ENCODE measurements at places on chromosomes 16 and 17.
A peak's percentile ranks its signal among the peaks of the same experiment; 100 is the strongest.

DNA sequence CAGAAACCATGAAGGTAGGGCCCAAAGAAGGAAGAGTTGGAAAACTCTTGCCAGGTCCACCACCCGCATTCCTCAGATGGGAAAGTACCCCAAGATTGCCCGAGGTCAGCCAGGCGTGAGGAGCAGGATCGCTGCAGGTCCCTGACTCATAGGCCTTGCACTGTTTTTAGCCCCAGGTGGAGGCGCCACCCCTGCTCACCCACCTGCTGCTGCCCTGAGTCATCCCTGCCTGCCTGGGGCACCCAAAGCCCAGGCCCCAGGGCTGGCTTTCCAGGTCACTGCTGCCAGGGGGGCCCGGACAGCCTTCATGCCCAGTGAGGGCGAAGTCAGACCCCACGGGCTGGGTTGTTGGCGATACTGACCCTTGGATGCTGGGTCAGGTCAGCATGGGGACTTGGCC is 100.9 kb downstream of the AMFR start:
- H3K36me3 ChIP-seq, result no peaks in the 10 kb centered on the region
- no peak overlapping the region for H3K4me3 ChIP-seq
- H3K27ac ChIP-seq, result no peak overlapping the region
- no peak for DNase-seq

GRCh38 chr17:44398692-44399691 is 9.5 kb upstream of the ITGA2B start:
- no peaks in the 10 kb centered on the region for H3K4me1 ChIP-seq
- peaks cover 36% of the 10 kb centered on the region for H3K36me3 ChIP-seq
- no peak overlapping the region for H3K4me3 ChIP-seq
- H3K27ac ChIP-seq, result no peak overlapping the region
- DNase-seq, result no peak

DNA sequence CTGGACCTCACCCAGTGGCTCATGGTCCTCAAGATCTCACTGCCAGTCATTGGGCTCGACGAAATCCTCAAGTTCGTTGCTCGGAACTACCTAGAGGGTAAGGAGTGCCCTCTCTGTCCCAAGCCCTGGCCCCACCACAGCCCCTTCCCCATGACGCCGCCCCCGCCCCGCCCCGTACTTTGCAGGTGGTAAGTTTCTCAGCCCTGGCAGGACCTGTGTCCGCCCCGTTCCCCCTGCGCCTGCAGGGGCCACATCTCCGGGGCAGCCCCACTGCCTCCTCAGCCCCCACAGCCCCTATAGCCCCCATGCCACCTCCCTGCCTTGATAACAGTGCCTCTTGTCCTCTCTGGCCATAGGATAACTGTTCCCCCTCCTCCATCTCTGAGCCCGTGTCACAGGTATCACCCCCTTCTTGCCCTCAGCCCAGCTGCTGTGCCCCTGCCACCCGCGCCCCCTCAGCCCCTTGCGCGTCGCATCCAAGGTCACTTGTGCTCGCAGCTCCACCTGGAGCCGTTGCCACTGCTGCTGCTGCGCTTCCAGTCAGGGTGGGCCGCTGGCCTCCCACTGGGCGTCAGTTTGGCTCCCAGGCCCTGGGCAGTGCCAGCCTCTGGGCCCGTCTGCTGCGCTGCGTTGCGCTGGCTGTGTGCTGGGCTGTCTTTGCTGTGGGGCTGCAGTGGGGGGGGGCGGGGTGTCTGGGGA is 21.5 kb downstream of the RABEP2 start:
- peaks cover 13% of the 10 kb centered on the region for H3K36me3 ChIP-seq
- H3K4me1 ChIP-seq, result no peaks in the 10 kb centered on the region
- no peak overlapping the region for H3K4me3 ChIP-seq

DNA sequence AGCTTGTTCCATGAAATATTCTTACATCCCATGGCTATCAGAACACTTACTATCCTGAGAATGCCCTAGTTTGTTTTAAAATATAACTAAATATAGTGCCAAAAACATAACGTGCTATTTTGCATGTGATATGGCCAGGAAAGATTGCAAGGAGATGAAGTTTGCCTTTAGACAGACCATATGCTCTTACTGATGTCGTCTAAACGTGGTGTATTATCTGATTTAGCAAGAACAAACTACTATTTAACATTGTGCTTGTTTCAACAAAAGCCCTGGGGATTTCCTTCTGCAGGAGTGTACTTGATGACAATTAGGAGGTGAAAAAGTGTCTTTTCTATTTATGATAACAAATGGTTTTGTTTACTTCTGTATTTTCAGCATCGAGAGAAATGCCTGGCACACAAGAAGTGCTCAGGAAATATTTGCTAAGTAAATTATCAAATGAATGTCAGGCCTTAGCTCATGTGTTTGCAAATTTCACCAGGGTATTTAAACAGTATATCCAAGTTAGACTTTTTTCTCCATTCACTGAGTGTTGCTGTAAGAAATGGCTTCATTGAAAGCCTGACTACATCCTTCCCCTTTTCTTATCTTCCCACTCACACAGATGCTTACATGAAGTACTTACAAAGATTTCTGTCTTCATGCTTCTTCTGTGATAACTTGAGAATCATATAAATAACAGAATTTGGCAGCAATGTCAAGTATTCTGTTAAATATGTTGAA is 1033.6 kb downstream of the CDH8 start:
- H3K27ac ChIP-seq, result no peak overlapping the region
- no peak for DNase-seq
- H3K4me3 ChIP-seq, result no peak overlapping the region
- H3K4me1 ChIP-seq, result no peaks in the 10 kb centered on the region
- H3K36me3 ChIP-seq, result no peaks in the 10 kb centered on the region

GRCh38 chr17:10327640-10328039 is 45.2 kb downstream of the MYH13 start:
- H3K27me3 ChIP-seq, result no peaks in the 10 kb centered on the region
- no peaks in the 10 kb centered on the region for H3K36me3 ChIP-seq

GRCh38 chr17:10205549-10206185 is 7.3 kb upstream of the GAS7 start:
- no peaks in the 10 kb centered on the region for H3K27me3 ChIP-seq
- H3K27ac ChIP-seq, result no peak overlapping the region
- H3K36me3 ChIP-seq, result no peaks in the 10 kb centered on the region
- no peak overlapping the region for H3K4me3 ChIP-seq
- no peaks in the 10 kb centered on the region for H3K4me1 ChIP-seq
- no peak for DNase-seq

GRCh38 chr17:82907797-82908542 is 68.1 kb upstream of the ZNF750 start:
- H3K4me3 ChIP-seq, result no peak overlapping the region
- H3K4me1 ChIP-seq, result no peaks in the 10 kb centered on the region
- DNase-seq, result no peak
- H3K27me3 ChIP-seq, result no peaks in the 10 kb centered on the region

DNA sequence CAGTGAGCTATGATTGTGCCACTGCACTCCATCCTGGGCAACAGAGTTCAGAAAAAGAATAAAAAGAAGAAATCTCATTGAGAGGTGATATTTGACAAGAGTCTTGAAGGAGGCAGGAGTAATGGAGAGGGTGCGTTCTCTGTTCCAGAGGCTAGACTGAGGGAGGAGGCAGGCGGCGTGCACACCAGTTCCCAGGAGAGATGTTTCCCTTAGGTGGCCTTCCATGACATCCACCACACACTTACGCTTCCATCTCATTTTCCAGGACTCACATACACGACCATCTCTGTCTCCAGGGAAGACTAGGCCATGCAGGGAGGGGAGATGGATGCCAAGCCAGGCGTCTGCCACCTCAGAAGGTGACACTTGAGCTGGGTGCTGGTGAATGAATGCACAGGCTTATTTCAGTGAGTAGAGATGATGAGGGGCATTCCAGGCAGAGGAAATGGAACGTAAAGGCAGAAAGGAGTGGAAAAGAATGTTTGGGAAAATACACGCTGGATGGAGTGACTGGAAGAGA is 25.3 kb upstream of the N4BP1 start:
- H3K27me3 ChIP-seq, result no peaks in the 10 kb centered on the region
- no peaks in the 10 kb centered on the region for H3K36me3 ChIP-seq
- no peak for DNase-seq
- no peak overlapping the region for H3K4me3 ChIP-seq
- no peak overlapping the region for H3K27ac ChIP-seq

GRCh38 chr16:72921620-72922019 is 126.3 kb downstream of the ZFHX3 start:
- no peaks in the 10 kb centered on the region for H3K27me3 ChIP-seq
- H3K36me3 ChIP-seq, result no peaks in the 10 kb centered on the region
- H3K4me1 ChIP-seq, result no peaks in the 10 kb centered on the region
- DNase-seq, result no peak

GRCh38 chr16:85872734-85873133 is 26.2 kb upstream of the IRF8 start:
- H3K4me3 ChIP-seq, result no peak overlapping the region
- no peak overlapping the region for H3K27ac ChIP-seq
- no peak for DNase-seq
- H3K36me3 ChIP-seq, result no peaks in the 10 kb centered on the region

GRCh38 chr17:76752006-76752405 is 14.1 kb downstream of the MFSD11 start:
- H3K4me1 ChIP-seq, result no peaks in the 10 kb centered on the region
- DNase-seq, result no peak
- H3K36me3 ChIP-seq, result no peaks in the 10 kb centered on the region
- no peak overlapping the region for H3K27ac ChIP-seq
- H3K27me3 ChIP-seq, result no peaks in the 10 kb centered on the region

DNA sequence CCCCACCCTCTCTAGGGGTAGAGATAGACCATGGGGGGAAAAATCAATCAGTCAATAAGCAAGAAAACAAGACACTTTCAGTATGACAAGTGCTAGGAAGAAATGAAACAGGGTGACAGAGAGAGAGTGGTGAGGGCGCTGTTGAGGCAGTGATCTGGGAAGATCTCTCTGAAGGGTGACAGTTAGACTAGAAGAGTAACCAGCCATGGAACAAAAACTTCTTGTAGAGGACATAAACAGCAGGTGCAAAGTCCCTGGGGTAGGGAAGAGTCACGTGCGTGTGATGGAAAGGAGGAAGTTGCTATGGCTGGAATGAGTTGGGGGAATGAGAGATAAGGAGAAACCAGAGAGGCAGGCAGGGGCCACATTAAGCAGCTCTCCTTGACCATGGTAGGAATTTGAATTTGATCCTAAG is 16.8 kb upstream of the EMP2 start:
- H3K4me3 ChIP-seq, result no peak overlapping the region
- peaks cover 29% of the 10 kb centered on the region for H3K4me1 ChIP-seq
- no peaks in the 10 kb centered on the region for H3K36me3 ChIP-seq
- no peak for DNase-seq

DNA sequence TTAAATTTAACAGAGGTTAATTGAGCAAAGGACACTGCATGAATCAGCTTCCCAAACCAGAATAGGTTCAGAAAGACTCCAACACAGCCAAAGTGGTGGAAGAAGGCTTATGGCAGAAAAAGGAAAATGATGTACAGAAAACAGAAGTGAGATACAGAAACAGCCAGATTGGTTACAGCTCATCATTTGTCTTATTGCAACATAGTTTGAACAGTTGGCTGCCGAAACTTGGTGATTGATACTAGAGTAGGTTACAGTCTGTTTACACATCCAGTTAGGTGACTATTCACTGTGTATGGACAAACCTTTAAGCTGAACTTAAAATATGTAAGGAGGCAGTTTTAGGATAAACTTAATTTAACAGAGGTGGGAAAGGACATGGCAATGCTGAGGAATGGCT is 18.3 kb downstream of the TMEM100 start:
- DNase-seq, result no peak
- H3K4me1 ChIP-seq, result no peaks in the 10 kb centered on the region
- H3K4me3 ChIP-seq, result no peak overlapping the region
- no peaks in the 10 kb centered on the region for H3K36me3 ChIP-seq
- H3K27ac ChIP-seq, result no peak overlapping the region

DNA sequence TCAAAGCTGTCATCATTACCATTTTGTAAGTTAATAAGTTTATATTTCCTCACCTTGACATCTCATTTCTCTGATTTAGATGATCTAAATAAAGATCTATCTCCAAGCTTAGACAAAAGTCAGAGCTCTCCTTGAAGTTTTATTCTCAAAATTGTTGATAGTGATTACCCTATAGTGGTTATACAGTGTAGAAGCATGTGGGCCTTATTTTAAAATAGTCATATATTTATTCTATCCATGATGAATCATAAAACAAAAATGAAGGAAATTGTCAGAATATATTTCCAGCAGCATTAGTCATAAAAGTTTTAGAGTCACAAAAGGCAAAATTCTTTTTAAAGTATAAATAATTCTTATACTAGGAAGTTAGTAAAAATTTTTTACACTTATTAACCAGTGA is 49.0 kb downstream of the RHOT1 start:
- H3K36me3 ChIP-seq, result peaks cover 1% of the 10 kb centered on the region

- no peaks in the 10 kb centered on the region for H3K4me1 ChIP-seq
- no peak overlapping the region for H3K27ac ChIP-seq
- no peaks in the 10 kb centered on the region for H3K27me3 ChIP-seq
- DNase-seq, result no peak
- no peak overlapping the region for H3K4me3 ChIP-seq
These were observed 608.3 kb upstream of the SALL1 start for GRCh38 chr16:51759329-51759728.

DNA sequence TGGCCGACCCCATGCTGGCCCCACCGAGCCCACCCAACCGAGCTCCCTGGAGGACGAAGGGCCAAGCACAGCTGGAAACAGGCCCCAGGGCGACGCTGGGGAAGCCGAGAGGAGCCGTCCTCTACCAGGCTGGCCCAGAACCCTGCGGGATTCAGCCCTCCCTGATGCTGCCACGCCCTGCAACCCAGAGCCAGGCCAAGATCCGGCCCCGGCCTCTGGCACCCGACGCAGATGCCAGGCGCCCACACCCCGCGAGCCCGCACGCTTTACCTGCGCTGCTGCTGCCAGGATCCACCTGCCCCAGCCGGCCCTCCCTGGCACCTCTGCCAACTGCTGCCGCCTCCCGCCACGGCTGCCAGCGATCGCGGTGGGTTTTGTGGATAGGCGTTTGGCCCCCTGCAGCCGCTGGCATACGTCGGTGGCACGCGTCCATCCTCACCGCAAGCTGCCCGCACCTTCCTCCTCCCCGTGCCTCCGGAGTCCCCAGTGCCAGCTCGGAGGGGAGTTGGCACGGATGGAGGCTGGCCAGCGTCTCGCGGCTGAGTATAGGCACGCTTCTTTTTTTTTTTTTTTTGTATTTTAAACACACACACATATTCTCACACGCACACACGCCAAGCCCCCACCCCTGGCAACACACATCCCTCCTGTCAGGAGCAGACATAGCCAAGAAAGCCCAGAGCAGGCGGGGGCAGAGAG is 41.3 kb upstream of the ACSF3 start:
- H3K4me3 ChIP-seq, result peak overlapping the region; percentile 19
- DNase-seq, result no peak
- H3K4me1 ChIP-seq, result no peaks in the 10 kb centered on the region
- no peak overlapping the region for H3K27ac ChIP-seq
- H3K27me3 ChIP-seq, result no peaks in the 10 kb centered on the region
- H3K36me3 ChIP-seq, result no peaks in the 10 kb centered on the region

DNA sequence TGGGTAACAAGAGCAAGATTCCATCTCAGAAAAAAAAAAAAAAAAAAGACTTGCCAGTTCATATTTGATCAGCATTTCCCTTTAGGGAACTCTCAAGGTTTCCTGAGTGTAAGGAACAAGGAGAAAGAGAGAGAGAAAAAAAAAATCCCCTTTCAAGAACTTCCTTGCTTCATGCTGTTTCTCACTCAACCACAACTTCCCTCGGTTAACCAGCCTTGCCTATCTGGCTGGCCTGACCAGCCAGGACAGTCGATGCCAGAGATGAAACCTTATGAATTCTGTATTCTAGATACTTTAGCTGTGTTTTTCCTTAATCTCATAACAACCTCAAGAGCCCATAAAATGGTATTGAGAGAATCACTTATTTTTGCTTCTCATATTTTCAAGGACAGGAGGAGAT is 2.6 kb upstream of the N4BP1 start:
- peak overlapping the region; percentile 99 for H3K27ac ChIP-seq
- no peaks in the 10 kb centered on the region for H3K27me3 ChIP-seq
- H3K4me1 ChIP-seq, result peaks cover 27% of the 10 kb centered on the region
- H3K36me3 ChIP-seq, result no peaks in the 10 kb centered on the region
- no peak overlapping the region for H3K4me3 ChIP-seq
